Forelimb muscle (tissue), 1 donor: ENCODE measurements at places on chromosomes 13 and 19.
A peak's percentile ranks its signal among the peaks of the same experiment; 100 is the strongest.

DNA sequence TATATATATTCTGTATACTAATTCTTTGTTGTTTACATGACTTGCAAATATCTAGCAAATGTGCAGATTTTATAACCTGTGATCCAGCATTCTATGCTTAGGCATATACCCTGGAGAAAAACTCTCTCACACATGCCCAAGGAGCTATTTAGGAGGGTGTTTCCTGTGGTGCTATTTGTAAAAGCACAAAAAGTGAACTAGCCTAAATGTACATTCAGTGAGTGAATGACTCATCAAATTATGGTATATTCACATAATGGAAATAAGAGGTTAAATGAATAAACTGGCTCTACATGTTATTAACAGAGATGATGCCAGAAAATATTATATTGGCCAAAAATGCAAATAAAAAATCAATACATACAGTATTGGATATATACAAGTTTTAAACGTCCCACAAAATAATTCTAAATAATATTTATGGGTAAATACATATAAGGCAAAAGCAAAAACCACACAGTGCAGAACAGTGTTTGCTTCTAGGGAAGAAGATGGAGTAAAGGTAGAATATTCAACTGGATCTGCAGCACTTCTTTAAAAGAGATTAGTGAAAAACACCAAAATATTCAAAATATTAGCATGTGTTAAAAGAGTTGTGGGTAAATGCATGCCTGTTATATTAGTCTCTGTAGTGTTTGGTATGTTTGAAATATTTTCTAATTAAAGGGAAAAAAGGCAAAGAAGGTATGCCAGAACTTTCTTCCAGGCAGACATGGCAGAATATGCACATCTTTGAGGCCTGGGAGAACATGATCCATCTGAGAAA lies 344.7 kb downstream of the KLF5 start:
- no peak for DNase-seq

DNA sequence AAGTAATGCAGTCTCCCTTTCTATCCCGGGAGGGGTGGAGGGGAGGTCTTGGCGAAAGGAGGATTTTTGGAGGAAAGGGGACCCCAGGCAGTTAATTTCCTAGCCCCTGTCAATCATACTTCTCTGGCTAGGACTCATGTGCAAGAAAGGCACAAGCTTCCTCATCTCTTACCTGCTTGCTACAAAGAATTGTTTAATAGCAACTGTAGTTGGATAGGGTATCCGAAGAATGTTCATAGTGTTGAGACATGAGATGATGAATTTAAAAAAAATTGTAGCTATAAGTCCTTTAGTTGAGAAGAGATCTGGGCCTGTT lies 525 bp downstream of the BORA start:
- DNase-seq, result no peak

- DNase-seq, result no peak
Measured at GRCh38 chr19:18961767-18962620, 21.0 kb upstream of the HOMER3 start.

DNA sequence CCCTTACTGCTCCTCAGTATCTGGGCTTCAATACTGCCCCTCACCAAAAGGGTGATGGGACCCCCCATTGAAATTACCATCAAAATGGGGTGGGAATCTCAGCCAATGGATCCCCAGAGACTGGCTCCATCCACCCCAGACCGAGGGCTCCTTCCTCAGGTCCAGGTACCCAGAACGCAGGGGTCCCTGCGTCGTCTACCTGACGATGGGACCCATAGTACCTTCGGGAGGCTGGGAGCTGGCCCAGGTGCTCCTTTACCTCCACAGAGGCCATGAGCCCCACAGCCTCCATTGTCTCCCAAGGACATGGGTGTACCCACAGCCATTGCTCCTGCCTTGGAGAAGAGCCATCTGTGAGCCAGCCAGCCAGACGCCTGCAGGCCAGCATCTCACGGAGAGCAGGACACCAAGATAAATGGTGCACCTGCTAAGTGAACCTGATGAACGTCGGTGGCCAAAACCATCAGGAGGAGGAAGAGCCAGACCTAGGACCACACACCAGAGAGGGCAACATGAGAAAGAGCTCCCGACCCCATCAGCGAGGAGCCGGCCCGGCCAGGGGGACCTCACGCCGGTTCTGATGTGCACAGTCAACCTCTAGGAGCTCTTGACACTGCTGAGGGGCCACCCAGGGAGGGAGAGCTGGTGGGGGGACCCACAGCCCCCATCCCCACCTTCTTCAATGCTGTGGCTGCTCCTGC lies 156.8 kb upstream of the SOX1 start:
- no peak for DNase-seq

DNA sequence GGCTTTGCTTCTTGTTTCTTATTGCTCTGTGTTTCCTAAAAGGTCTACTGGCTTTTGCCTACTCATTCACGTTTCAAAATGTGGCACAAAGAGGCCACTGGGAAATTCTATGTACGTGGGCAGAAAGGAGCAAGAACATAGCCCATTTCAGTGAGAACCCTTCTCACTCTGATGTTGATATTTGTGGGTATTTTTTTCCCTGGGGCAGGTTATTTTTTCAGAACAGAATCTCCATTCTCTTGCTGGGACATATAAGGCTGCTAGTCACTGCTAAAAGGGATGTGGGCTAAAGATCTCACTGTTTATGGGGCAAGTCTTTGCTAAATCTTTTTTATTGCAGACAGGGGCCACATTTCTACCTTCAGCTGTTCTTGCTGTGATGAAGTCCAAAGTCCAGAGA lies 27.1 kb downstream of the EDNRB start:
- no peak for DNase-seq

- no peak for DNase-seq
Measured at GRCh38 chr19:50333737-50334617, 4.8 kb upstream of the KCNC3 start.

- no peak for DNase-seq
Measured at GRCh38 chr19:7674010-7675005, 2.6 kb upstream of the MCEMP1 start.

DNA sequence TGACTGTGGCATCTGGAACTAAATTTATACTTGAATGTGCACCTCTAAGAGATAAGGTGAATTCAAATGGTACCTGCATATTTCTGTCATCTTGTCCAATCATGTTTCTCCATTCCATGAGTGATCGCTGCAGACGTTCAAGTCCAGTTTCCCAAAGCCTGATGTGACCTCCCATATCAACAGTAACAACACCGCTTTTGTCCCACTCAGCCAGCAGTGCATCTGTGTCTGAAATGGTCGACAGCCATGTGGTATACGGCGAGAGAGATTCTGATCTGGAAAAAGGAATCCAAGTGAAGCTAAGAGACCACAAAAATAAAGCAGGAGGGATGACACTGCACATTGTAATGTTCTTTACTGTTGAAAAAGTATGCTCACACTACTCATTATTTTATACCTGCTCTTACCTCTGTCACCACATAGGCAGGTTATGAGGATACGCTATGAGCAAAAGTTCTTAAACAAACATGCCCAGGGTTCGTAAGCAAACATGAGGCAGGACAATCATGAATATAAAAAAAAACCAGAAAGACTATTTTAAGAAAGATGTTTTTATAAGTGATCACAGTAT lies 213.6 kb downstream of the RGCC start:
- no peak for DNase-seq

GRCh38 chr19:15038294-15038693 lies 11.0 kb upstream of the CASP14 start:
- peak; percentile 93 for DNase-seq

GRCh38 chr19:13001502-13002165 lies 6.4 kb downstream of the NFIX start:
- no peak for DNase-seq

GRCh38 chr19:40807147-40808020 lies 8.4 kb downstream of the EGLN2 start:
- DNase-seq, result no peak

GRCh38 chr19:43532571-43532961 lies 422 bp upstream of the ZNF575 start:
- DNase-seq, result no peak

DNA sequence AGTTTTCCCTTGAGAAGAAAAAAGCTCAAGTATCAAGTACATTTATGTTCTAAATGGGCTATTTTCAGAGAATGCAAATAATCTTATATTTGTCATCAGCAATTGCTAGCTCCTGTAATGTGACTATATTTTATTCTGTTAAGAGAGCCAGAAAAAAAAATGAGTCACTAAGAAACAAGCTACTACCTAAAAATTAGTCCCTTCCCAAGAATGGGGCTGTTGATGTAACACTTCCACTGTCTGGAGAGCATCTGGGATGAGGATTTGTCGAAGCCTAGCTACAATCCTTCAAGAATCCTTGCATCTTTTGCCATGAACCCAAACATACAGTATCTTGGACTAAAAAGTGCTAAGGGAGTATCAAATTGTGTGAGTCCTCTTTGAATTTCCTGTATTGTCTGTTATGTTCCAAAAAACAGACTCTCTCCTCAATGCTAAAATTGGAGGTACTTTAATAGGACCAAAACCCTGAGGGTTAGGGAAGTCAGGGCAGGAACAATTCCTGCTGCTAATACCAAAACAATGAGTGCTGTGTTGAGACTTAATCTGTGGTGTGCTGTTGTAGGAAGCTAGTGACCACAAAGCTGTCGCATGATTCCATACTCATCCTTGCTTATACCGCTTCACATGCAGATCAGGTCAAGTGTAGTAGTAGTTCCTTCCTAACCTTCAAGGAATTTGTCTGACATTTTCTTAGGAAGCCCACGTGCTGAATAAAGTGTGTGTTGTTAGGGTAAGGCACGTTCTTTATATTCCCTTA lies 4.9 kb upstream of the ZC3H13 start:
- DNase-seq, result no peak

GRCh38 chr13:27261396-27261795 lies 9.2 kb upstream of the RASL11A start:
- no peak for DNase-seq

DNA sequence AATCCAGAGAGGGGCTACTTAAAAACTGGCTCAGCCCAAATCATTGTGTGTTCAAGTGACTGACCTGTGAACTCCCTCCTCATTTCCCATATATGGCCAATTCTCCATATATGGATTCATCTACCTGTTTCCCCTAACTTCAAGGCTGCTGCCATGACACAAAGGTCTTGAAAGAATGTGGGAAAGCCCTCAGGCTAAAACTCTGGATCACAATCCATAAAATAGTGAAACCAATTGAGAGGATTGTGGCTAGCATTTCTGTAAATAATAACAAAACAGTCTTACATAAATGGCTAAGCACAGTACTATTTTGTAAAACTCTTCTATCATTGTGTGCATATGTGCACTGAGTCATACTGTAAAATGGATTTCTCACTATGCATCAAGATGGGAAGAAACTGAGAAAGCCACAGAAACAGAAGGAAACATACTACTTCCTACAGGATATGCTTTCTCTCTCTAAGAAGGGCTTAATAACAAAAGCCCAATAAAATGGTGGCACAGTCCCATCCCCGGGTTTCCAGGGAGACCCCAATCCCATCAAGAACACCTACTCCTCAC lies 80.5 kb downstream of the FOXO1 start:
- no peak for DNase-seq

GRCh38 chr19:374886-375235 lies 30.3 kb upstream of the MIER2 start:
- no peak for DNase-seq

DNA sequence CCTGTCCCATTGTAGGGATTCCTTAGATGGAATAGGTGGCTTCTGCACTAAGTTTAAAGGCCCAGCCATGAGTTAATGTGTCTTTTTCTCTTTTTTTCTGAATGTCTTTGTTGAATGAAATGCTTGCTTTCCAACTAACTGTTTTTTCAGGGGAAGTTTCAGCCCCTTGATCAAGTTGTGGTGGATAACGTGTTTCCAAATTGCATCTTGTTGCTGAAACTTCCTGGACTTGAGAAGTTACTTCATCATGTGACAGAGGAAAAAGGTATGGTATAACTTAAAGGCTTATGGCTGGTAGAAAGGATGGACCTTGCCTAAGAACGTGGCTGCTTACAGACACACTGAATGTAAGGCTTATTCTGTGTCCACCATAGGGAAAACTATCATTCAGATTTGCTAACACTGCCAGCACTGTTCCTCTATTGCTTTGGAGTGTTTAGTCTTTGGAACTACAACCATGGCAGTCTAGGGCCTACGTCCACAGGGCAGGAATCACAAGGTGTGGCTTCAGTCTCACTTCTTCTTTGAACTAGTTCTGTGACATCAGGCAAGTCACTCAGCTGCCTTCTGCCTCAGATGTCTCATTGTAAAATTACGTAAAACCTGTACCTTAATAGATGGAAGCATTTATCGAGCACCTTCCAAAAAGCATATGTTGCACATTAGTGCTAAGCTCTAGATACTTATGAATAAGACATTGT lies 25.3 kb downstream of the RNASEH2B start:
- no peak for DNase-seq

GRCh38 chr19:46493236-46494145 lies 2.2 kb downstream of the PNMA8B start:
- no peak for DNase-seq

DNA sequence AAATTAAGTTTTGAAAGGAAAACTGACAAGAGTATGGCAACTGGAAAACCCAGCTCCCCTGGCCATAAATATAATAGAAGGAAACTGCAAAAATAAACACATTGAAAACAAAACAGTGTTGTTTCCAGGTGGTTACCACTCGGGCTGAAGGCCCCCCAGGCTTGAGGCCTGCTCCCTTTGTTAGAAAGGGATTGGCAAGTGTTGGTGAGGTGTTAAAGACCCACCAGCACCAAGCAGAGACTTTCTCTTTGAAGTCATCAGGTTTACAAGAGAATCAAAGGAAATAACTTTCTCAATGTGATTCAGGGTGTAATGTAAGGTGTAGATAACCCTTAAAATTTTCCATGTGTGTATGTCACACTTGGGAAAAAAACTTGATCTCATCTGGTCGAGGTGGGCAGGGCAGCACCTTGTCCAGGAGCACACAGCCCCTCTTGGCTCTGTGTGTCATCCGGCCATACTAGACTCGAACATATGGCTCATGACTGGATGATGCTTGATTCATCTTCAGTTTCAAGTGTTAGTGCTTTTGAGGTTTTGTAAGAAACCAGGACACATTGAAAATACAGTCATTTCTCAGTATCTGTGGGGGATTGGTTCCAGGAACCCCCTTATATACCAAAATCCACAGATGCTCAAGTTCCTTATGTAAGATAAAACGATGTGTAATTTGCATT lies 7.8 kb downstream of the ACTN4 start:
- DNase-seq, result no peak

DNA sequence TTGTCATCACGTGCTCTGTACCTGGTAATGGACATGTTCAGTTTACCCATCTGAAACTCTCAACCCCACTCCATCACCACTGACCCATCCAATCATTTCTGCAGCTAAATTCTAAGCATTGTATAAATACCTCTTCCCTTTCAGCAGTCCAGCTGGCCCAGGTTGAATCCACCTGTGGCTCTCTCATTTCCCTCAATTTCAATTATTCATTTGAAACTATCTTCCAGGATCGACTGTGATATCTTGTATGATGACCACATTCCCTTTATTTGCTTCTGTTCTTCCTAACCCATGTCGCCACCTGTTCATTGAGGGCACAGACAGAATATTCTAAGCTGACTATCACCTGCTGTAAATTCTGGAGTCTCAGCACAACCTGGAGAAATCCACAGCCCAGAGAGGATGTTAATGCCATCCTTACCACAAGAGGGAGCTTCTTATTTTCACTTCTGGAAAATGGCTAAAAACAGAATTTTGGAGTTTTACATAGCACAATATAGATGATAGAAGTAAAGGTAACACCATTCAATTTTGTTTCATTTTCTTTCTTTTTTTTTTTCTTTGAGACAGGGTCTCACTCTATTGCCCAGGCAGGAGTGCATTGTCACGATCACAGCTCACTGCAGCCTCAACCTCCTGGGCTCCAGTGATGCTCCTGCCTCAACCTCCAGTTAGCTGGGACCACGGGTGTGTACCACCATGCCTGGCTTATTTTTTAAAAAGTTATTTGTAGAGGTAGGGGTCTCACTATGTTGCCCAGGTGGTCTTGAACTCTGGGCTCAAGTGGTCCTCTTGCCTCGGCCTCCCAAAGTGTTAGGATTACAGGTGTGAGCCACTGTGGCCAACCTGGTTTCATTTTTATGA lies 38.6 kb downstream of the ZNF823 start:
- no peak for DNase-seq
